CD4-positive, alpha-beta T cell treated with Interleukin-12 subunit alpha and Interleukin-12 subunit beta, for 1 hour (primary cell): ENCODE measurements at places on chromosomes 16 and 17.

- DNase-seq = no peak
Observed at GRCh38 chr16:64475627-64476351, 646.1 kb downstream of the CDH11 start.

DNA sequence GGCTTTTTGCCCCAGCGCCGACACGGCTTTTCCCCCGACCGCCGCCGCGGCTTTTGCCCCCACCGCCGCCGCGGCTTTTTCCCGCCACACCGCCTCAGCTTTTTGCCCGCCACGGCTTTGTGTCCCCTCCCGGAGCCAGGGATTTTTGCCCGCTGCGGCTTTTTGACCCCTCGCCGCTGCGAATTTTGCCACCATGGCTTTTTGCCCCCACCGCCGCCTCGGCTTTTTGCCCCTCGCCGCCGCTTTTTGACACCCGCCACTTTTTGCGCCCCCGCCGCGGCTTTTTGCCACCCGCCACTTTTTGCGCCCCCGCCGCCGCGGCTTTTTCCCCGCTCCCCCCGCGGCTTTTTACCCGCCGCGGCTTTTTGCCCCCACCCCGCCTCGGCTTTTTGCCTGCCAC lies 1342.5 kb downstream of the TP53TG3F start:
- DNase-seq = no peak

DNA sequence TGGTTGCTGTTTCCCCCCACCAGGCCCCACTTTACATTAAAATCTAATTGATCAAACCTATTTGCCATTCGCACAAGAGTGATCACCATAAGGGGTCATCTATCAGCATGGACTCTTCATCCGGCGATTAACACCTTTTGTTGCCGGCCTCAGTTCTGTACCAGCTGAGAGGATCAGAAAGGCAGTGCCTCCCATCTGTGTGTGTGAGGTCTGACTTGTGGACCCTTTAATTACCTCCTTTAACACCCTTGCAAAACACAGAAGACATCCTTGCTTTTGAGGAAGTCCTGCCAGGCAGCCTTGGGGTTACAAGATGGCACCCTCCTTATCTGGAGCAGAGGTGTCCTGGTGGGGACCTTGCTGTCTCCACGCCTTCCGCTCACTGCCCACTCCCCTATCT lies 77.2 kb upstream of the IRX3 start:
- DNase-seq = no peak

- DNase-seq = no peak
Observed at GRCh38 chr16:1042866-1043265, 29.7 kb upstream of the SSTR5 start.

DNA sequence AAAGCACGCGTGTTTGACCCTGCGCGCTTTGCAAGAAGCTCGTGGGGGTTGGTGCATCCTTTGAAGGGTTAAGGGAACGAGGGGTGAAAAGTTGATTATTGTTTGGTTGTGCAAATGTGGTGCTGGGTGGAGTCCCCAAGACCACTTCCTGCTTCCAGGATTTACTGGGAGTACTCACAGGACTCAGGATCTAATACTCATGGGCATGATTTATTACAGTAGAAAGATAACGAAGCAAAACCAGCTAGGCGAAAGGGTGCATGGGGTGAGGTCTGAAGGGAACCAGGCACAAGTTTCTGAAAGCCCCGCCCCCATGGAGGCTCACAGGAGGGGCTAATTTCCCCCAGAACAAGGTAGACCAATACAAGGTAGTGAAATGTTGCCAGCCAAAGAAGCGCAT lies 58.8 kb downstream of the RPTOR start:
- DNase-seq = no peak

GRCh38 chr16:50308237-50308965 lies 42.0 kb downstream of the ADCY7 start:
- DNase-seq = no peak

DNA sequence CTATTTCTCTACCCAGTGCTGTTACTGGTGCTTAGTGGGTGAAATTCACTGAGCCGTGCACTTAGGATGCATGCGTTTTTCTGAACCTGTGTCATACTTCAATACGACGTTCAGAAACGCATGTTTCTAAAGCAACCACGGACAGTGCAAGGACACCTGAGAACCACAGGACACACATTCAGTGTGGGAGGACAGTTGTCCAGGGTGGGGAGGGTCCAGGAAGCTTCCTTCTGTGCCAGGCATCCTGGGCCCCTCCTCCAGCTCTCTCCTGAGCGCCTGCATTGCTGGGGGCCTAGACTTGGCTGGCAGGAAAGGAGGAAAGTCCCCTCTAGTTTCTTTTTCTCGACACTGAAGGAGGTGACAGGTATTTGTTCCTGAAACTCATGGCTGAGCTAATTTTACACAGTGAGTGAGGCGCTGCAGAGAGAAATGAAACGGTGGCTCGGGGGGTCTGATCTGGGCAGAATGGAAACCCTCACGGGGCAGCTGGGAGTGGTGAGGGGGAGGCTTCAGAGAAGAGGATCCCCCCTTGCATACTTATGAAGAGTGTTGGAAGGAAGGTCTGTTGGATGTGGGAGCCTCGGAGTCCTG lies 89.9 kb downstream of the IRF8 start:
- DNase-seq = no peak

GRCh38 chr17:80832888-80833583 lies 158.6 kb upstream of the CHMP6 start:
- peak; percentile 73 for DNase-seq
